ENCODE measurements at places on chromosomes 13 and 19.

DNA sequence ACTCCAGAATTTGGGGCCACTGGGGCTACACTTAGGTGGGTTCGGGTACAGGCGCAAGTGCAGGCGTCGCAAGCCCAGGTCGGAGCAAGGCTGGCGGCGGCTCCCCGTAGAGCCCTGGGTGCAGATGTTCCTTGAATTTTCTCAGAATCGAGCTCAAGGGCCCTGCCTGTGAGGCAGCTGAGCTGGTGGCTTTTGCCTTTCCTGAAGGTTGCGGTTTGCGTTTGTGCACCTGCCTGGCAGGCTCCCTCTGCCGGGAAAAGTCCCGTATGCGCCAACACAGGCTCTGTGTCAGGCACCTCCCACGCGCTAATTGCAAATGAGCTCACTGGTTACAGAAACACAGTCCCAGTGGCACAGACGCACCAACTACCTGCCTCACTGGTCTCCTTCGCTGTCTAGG is 5.9 kb downstream of the DOHH start:
- no peak for DNase-seq

- no peak for DNase-seq
These were observed 6.5 kb downstream of the EPSTI1 start for GRCh38 chr13:42985312-42986175.

DNA sequence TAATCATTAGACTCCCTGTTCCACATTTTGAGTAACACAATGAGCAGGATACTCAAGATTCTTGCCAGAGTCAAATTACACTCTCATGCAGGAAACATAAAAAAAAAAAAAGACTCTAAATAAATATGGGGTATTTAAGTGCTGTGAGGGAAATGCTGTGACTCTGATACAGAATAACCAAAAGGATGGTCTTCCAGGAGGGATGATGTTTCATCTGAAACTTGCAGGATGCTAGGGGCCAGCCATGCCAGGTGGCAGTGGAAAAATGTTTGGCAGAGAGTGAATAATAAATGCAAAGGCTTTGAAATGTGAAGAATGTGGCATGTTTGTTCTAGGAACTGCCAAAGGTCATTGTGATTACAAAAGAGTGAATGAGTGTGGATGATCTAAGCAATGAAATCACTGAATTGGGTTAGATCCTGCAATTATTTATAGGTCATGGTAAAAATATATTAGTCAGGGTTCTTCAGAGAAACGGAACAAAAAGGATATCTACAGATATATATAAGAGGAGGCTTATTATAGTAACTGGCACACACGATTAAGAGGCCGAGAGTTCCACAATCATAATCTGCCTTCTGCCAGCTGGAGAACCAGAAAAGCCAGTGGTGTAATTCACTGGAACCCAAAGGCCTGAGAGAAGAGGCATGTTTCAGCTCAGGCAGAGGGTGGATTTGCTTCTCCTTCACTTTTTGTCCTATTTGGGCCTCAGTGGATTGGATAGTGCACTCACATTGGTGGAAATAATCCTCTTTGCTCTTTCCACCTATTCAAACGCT is 1832.8 kb upstream of the MIR17HG start:
- DNase-seq = peak; percentile 28

DNA sequence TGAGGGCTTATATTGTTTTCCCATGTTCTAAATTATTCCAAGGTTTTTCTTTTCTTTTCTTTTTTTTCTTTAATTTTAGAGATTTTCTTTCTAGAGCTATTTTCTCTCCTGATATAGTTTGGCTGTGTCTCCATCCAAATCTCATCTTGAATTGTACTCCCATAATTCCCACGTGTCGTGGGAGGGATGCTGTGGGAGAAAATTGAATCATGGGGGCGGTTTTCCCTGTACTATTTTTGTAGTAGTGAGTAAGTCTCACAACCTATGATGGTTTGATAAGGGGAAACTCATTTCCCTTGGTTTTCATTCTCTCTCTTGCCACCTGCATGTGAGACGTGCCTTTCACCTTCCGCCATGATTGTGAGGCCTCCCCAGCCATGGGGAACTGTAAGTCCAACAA is 1906.4 kb upstream of the PRR20A start:
- DNase-seq = no peak

DNA sequence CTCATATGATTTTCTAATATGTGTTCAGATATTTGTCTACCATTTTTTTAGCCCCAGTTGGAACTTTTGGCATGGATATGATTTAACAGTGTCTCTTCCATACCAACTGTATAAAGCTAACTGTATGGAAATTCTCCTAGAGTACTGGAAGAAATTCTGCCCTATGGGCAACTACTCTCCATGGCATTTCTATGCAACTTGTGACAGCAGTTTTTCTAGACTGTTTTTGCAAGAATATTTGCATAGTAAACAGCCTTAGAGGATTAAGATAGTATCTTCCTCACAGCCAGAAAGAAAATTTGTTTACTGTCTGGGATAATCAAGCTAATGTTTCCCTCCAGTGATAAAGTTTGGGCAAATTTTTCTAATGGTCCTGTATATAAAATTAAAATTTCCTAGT is 119.9 kb upstream of the PCDH17 start:
- no peak for DNase-seq

- no peak for DNase-seq
These were observed 486 bp upstream of the ZNF805 start for GRCh38 chr19:57239982-57240310.

DNA sequence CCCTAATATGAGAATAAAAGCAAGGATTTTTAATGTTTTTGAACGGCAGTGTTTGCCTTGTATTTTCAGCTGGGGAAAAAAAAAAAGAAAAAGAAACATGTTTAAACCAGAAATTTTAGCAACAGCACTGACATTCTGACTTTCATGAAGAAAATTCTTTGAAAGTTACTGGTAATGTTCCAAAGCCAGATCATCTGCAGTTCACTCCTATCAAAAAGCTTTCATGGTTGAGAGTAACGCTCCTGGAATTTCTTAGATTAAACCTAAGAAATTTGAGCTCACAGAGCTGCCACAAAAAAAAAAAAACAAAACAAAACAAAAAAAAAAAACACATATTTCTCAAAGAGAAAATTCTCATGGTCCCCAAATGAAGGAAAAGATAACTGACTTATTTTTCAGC is 1106.7 kb downstream of the EFNB2 start:
- DNase-seq = no peak

GRCh38 chr19:8453616-8454015 is 8.8 kb downstream of the HNRNPM start:
- no peak for DNase-seq

- peak; percentile 12 for DNase-seq
These were observed 68.6 kb downstream of the STK24 start for GRCh38 chr13:98508280-98508679.

DNA sequence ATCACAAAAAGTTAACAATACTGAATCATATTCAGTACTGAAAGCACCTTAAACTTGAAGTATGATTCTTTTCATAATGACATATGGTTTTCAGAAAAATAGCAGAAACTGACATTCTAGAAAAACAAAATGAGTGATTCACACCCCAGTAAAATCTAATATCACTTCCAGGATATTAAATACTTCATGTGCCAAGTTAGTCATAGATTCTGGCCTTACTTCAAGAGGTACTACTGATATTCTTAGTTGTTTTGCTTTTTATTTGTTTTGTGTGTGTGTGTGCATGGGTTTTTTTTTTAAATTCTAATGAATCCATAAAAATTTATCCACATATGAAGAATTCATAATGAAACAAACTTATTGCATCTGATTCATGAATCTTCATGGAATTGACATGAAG is 207.9 kb upstream of the UFM1 start:
- DNase-seq = no peak

- no peak for DNase-seq
These were observed 29.1 kb downstream of the EPS15L1 start for GRCh38 chr19:16442386-16443276.

DNA sequence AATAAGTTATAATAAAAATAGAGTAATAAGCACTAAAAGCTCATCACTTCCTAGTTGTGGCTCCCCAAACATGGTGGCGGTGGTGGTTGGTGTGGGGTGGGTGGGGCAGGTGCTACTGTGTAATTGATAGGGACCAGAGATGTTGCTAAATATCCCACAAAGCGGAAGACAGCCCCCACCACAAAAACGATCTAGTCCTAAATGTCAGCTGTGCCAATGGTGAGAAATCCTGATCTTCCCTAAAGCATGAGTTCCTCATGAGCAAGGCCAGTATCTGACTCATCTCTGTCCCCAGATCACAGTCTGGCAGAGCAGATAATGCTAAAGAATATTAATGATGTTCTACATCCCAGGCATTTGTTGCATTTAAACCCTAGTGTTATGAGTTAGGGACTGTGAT is 1.9 kb upstream of the EDDM13 start:
- peak; percentile 21 for DNase-seq

GRCh38 chr19:18674616-18675015 is 8.9 kb upstream of the CRTC1 start:
- DNase-seq = no peak

GRCh38 chr19:43636121-43636683 is 3.4 kb downstream of the CADM4 start:
- no peak for DNase-seq

GRCh38 chr13:24709186-24709913 is 29.1 kb downstream of the ATP12A start:
- no peak for DNase-seq

DNA sequence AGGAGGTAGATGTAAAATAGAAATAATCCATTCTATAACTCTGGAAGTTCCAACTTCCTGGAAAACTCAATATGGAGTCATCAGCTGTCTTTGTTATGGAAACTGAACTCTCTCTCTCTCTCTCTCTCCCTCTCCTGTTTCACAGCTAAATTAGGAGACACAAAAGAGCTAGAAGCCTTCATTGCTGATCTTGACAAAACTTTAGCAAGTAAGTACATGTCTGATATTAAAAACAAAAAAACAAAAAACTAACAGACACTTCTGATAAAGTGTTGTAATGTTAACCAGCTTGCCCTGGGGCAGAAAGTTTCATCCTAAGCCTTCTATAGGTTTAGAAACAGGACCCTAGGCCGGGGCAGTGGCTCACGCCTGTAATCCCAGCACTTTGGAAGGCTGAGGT is 11.3 kb downstream of the RGCC start:
- DNase-seq = no peak

GRCh38 chr19:8491574-8491973 is 10.9 kb downstream of the PRAM1 start:
- no peak for DNase-seq

- no peak for DNase-seq
These were observed 26.0 kb downstream of the DPRX start for GRCh38 chr19:53657778-53658177.
